MG63 (cell line): ENCODE measurements at places on chromosomes 2 and 18. TPM values are rescaled to one million over a fixed set of nuclear protein-coding genes. Genes with fewer than 3 reads are reported as not detected.
A peak's percentile ranks its signal among the peaks of the same experiment; 100 is the strongest.

Gene NOSTRIN
- total RNA-seq = 0.23 and 0.35 TPM in 2 replicates

Gene ALKAL2
- total RNA-seq = not detected in 2 replicates

- peak; percentile 59 for DNase-seq
Observed at GRCh38 chr2:33531549-33532059, 55.2 kb downstream of the RASGRP3 start.

GRCh38 chr2:217899231-217900009 is 103.4 kb downstream of the TNS1 start:
- peak; percentile 15 for DNase-seq

GRCh38 chr2:66478731-66479316 is 43.9 kb downstream of the MEIS1 start:
- no peak for DNase-seq

Gene ATP6V1C2
- total RNA-seq = not detected in 2 replicates

- DNase-seq = peak; percentile 61
Observed at GRCh38 chr2:55887901-55888624, 35.5 kb downstream of the EFEMP1 start.

Gene IL36G
- total RNA-seq = not detected in 2 replicates

Gene ST8SIA3
- total RNA-seq = not detected in 2 replicates
